ENCODE measurements at places on chromosomes 2 and 18.

- DNase-seq: no peak
These were observed 44.3 kb downstream of the CCDC148 start for GRCh38 chr2:158412206-158412605.

GRCh38 chr2:53210538-53210937, 557.1 kb upstream of the CHAC2 start:
- no peak for DNase-seq

DNA sequence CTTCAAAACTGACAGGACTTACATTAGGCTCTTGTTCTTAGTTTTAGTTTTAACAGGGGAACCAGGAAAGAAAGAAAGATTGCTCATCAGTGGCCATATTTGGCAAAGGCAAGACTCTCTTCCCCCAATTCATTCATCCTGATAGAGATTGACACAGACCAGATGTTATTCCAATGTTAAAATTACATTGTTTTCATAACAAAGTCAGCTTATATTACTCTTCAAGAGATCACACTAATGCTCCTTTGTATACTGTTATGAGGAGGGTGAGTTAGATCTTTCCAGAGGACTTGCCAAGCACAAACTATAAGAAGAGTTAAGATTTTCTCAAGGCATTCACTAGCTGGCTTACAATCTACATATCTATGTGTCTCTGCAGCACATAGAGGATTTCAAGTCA, 252.1 kb downstream of the SLC8A1 start:
- no peak for DNase-seq

DNA sequence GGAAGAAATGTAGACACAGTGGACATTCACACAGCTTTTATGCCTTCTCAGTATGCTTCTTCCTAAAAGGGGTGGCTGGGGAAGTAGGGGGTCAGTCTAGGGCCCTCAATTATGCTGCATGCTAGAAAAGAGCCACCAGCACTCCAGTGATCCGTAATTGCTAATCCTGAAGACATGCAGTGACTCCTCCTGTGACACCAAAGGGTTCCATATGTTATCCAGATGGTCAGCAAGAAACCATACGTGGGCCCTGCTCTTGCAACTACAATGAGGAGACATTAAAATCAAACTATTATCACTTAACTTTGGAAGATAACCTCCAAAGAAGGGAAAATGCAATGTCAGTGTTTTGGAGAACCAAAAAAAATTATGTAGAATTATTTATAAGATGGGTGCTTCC, 143.4 kb upstream of the LYPD1 start:
- no peak for DNase-seq

GRCh38 chr2:47249157-47249900, 94.2 kb upstream of the STPG4 start:
- no peak for DNase-seq
